ENCODE measurements at places on chromosomes 12 and 14. TPM values are rescaled to one million over a fixed set of nuclear protein-coding genes. Genes with fewer than 3 reads are reported as not detected.

TDRD9 gene
- not detected for total RNA-seq

- DNase-seq = peak; percentile 64
Observed at GRCh38 chr14:101992708-101993107, 28.3 kb downstream of the DYNC1H1 start.

GRCh38 chr14:52110441-52111086 lies 41.7 kb upstream of the NID2 start:
- no peak for DNase-seq

GRCh38 chr12:122205053-122205925 lies 1.8 kb downstream of the B3GNT4 start:
- no peak for DNase-seq

GRCh38 chr12:47722136-47722834 lies 3.0 kb downstream of the ENDOU start:
- peak; percentile 31 for DNase-seq

GRCh38 chr12:105798256-105798845 lies 340.4 kb downstream of the NUAK1 start:
- no peak for DNase-seq

Data from Peyer's patch (tissue), 4 donors.